ENCODE measurements at places on chromosomes 12 and 14.
A peak's percentile ranks its signal among the peaks of the same experiment; 100 is the strongest.

DNA sequence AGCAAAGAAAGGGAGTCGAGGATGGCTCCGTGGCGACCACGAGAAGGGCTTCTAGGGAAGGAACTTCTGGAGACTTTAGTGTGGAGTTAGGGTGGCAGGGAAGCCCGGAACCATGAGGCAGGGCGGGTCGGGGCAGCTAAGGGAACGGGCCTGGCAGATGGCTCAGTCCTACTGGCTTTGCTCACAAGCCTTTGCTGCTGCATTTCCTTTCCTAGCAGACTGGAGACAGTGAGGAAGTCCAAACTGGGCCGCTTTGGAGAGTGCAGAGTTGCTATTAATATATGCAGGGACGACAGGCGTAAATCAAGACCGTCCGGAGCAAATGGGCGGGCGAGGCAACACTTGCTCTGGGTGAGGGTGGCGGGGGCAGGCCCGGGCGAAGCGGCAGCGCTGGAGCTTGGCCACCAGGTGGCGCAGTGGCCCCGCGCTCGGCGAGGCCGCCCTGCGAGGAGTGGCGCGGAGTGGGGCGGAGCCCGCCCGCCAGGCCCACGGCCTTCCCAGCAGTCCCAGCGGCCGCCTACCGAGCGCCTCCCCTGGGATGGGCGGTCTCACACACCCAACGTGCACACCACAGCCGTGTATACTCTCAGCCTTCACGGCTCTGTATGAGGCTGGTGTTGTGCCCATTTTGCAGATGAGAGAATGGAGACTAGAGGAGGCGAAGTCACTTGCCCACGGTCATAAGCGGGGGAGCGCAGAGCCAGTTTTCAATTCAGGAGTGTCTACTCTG is 24.4 kb upstream of the LRTM2 start:
- DNase-seq: peak; percentile 55

DNA sequence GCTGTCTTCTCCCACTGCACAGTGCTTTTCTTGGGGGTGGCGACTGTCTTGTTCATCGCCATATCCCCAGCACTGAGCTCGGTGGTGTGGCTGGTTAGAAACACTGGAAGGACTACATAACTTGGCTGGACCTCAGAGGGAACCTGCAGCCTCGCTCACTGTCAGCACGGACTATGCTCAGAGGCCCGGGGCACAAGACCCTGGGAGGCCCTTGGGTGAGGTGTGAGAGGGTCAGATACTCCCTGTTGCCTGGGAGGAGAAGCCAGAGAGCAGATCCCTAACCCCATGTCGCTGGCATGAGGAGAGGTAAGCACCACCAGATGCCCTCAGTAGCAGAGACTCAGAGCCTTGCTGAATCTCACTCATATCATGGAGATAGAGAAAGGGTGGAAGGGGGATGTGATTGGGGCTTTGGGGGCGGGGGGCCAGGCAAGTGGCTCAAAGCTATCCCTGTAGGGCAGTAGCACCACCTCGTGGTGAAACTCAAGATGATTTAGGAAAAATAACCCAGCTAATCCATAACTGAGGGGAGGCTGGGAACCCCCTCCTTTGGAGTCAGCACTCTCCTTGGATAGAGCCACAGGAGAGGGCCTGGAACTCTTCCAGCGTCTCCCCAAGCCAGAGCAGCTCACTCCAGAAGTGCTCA is 18.7 kb upstream of the HDAC7 start:
- DNase-seq: no peak

DNA sequence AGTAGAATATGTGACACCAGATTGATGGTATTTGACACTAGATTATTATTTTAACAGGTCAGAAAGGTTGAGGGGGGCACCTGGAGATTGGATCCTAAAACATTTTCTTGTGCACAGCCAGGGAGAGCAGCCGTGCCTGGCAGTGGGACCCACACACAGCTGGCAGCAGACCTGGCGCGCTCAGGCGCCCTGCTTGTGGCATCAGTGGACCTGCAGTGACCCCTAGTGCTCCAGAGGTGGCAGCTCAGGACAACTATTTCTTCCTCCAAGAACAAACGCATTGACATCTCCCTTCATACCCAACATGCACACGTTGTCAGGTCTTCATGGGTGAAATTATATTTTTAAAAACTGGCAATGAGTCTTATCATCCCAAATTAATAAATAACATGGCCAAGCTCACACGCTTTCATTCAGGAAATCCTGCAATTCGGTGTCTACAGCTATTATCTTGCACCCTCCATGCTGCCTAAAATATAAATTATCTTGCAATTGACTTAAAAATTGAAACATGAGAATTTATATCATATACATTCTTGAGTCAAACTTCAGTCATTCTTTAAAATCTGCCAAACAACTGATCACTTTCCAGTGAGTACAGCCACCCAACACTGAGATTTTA is 7.7 kb upstream of the TMEM132D start:
- DNase-seq: no peak

GRCh38 chr14:88621100-88621499 is 58.3 kb downstream of the ZC3H14 start:
- no peak for DNase-seq

- no peak for DNase-seq
These were observed at the start of gene TMEM30B for GRCh38 chr14:61281186-61281947. TSS of gene TMEM30B (minus strand) at chr14:61281338. CDS start at chr14:61281147, 191 bp downstream.

All from cortex of kidney (tissue), 1 donor.